HuH-7.5 (cell line): ENCODE measurements at places on chromosomes 7 and 10.
A peak's percentile ranks its signal among the peaks of the same experiment; 100 is the strongest.

- DNase-seq: no peak
Observed at GRCh38 chr7:90655566-90655965, 59.4 kb downstream of the CDK14 start.

DNA sequence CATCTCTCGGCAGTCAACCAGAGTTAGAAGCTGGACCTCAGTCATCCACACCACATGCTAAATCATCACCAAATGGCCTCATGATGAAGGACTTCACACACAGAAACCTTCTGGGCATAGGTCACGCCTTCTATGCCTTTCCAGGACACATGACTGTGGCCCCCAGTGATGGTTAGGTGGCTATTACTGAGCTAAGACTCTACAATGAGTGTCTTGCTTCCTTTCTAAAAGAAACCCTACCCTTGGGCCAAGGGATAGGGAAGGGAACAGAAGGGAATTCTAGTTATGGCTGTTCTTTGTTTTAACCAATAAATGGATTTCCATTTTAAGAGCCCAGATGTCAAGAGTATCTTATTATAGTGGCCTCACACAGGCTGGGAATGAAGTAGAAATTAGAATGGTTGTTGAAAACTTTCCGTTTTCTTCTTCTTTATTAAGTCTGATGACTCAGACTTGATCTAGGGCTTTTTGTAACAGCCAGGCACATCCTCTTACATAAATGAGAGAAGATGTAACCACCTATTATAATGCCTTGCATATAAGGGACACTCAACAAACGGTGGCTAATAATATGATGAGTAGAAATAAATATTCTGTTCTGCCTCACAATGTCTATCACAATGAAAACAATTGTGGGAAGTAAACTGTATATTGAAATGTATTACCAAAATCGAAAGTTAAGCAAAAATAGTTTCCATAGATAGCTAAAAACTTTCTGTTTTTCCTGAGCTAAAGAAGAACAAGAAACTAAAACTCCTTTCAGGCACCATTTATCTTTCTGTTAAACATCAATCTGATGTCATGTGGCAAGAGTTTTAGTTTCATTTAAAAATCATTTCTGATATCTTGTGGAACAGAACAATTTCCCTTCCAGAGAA lies 62.5 kb upstream of the TOMM7 start:
- DNase-seq: no peak

DNA sequence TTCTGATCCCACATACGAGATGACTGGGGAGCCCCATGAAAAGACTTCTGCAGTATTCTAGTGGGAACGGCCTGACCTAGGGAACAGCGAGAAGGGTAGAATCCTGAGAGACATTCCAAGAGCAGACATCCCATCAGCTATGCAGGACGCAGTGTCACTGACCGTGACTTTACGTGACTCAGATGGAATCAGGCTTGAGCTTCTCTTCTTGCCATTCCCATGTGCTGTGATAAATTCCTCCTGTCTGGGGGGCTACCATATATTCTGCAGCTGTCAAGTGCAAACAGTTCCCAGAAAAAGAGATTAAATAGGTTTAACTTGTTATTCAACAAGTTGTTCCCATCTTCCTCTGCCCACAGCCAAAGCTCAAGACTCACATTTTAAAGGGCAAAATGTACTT lies 73.1 kb upstream of the PDE1C start:
- DNase-seq: no peak

- DNase-seq: peak; percentile 44
Observed at GRCh38 chr7:102317231-102318059, 30.8 kb downstream of the SH2B2 start.

GRCh38 chr7:155228894-155229293 lies 68.8 kb upstream of the INSIG1 start:
- no peak for DNase-seq

DNA sequence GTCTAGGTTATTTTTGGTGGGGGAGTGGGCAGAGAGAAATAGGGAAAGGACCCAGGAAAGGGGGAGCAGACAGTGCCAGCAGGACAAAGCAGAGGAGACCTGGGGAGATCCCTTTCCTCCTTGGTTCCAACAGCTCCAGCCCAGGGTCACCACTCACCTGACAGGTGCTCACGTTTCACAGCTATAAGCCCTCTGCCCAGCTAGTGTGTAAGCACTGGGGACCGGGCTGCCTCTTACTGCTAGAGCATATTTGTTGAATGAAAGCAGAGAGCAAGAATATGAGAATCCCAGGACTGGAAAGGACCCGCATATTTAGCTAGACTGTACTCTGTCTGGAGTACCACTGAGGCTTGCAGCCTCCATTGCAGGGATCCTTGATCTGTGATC lies 6.7 kb downstream of the ZCCHC24 start:
- no peak for DNase-seq

DNA sequence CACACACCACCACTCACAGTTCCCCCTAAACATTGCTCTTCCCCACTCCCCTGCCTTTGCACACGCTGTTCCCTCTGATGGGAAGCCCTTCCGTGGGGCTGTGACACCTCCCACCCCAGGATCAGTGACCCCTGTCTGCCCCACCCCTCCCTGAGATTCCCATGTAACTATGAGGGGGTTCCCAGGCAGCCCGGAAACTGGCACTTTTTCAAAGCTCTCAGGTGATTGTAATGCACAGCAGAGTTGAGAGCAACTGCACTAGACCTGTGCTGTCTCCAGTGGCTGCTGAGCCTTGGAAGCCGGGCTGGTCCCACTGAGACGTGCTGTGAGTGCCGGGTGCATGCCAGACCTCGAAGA lies 29.8 kb downstream of the GPRIN2 start:
- no peak for DNase-seq

GRCh38 chr10:3848005-3848774 lies 63.2 kb upstream of the KLF6 start:
- DNase-seq: no peak

DNA sequence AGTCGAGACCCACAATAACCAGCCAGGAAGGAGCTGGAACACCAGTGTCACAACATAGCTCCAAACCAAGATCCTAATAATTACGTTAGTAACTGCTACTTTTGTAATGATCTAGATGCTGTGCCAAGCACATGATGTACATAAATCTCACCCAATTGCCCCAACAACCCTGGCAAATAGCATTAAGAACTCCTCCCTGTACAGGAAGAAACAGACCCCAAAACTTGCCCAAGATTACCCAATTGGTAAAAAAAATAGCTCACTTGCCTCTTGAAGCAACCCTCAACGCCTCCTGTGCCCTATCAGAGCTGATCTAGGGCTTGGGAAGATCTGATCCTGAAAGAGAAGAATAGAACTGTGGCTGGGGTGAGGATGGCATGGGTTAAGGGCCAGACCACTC lies 628.7 kb upstream of the AUTS2 start:
- no peak for DNase-seq

DNA sequence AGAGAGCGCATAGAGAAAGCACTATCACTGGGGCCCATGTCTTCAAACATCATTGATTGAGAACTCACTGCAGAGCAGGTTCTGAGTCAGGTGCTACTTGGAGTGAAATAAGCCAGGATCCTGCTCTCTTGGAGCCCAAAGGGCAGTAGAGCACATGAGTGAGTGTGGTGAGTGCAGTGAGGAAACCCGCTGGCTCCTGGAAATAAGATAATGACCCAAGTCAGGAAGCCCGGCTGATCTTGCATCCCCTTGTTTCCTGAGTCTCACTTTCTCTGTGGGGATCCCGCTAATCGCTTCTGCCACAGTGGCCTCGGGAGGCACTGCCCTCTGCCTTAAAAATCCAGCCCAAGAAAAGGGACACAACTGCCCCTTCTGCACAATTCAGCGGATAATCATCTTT lies 7.1 kb upstream of the FAM107B start:
- no peak for DNase-seq

DNA sequence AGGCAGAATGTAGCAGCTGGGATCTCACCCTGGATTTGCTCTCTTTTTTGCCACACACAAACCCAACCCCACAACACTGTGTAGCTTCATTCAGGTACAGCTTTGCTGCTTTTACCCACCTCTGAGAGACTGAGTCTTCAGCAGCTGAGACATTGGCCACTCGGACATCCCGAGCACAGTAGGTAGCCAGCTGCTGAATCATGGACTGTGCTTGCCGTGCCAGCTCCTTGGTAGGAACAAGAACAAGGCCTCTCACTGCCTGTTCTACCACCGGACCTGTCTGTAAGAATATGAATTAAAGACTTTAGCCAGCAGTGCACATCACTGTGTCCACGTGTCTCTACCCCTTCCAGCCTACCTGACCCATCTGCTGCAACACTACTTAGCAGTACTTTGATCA lies 937 bp downstream of the DDX56 start:
- no peak for DNase-seq

DNA sequence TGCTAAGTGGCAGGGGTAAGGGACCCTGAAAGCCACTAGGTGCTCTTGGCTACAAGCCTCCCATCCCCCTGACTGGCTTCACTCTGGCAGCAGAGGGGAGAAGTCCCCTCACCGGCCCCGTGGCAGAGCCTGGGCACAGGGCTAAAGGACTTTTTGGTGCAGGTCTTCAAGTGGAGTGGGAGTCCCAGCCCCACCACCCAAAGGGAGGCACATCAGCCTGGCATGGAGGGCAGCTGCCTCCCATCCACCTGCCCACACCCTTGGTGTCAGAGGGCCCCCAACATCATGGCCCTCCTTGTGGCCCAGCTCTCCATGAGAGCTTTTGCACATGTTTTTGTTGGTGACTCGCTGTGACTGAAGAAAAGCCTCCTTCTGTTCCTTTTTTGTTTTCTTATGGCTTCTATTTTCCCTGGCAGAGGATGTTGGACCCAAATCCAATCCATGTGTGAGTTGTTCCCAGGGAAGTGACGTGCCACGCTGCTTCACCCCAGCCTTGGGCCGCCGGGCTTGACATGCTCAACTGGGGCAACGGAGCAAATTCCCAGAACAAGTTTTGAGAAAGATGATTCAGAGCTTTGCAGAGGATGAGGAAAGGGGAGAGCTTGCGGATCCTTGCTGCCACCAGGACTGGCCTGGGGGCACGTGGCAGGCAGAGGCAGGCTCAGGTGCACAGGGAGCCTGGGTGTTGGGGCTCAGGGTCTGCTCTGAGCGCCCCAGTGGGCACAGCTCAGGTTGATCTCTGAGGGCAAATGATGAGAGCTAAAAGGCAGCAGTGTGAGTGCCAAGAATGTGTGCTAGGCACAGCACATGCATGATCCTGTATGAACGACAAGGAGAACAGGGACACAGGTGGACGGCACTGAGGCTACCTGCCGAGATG lies 1.9 kb upstream of the AEBP1 start:
- no peak for DNase-seq

DNA sequence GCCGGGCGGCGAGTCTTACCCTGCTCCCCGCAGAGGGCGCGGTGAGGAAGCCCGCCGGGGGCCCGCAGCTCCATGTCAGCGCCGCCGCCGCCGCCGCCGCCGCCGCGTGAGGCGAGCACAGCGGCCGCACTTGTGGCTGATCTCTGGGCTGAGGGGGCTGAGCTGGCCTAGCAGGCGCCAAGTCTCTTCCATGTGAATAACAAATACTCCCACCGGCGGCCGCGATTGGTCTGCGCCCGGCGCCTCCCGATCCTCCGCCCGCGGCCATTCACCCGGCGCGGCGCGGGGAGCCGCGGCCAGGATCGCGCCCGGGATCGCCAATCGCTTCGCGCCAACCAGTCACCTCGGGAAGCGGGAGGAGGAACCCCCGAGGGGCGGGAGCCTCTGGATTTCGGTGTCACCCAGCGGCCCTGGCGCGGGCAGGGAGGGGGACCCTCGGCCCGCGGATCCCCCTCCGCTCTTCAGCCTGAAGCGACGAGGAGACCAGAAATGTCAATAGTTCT lies at the start of gene GRM8:
Gene GRM8 (minus strand): TSS at position 164 of the 503 bp plus-strand sequence.
- DNase-seq: peak; percentile 70
